ENCODE measurements at places on chromosomes 7 and 10.

GRCh38 chr7:85454904-85455303 lies 268.0 kb upstream of the SEMA3D start:
- DNase-seq: no peak

- no peak for DNase-seq
Observed at GRCh38 chr10:122379041-122379440, 4.5 kb downstream of the PLEKHA1 start.

- no peak for DNase-seq
Observed at GRCh38 chr7:39678930-39679709, 55.7 kb downstream of the RALA start.

DNA sequence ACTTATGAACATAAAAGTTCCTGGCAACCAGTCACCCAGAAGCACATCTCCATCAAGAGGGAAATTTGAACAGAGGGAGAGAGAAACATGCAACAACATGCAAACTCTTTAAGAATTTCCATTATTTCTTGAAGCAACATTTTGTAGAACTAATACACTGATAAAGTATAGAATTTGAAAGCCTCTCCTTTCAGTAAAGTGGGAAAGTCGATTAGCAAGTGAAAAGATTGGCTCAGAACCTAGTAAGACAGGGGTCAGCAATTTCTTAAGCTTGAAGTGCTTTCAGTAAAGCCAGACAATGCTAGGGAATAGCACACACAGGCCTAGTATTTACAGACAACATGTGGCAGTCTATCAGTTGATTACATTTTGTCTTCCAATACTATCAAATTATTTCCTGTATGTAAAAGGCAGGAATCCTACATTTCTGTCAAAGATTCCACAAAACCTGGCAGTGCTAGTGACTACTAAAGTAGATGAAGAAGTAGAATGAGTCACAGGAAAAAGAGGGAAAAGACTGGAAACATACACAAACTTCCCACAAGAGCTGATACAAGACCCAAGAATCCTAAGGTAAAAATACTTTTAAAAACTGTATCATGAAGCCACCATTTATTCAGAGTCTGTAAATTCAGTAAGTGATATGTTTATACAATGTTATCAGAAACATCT lies 25.2 kb downstream of the DNAJC1 start:
- DNase-seq: no peak

GRCh38 chr7:29854257-29854938 lies 48.1 kb downstream of the WIPF3 start:
- DNase-seq: no peak

DNA sequence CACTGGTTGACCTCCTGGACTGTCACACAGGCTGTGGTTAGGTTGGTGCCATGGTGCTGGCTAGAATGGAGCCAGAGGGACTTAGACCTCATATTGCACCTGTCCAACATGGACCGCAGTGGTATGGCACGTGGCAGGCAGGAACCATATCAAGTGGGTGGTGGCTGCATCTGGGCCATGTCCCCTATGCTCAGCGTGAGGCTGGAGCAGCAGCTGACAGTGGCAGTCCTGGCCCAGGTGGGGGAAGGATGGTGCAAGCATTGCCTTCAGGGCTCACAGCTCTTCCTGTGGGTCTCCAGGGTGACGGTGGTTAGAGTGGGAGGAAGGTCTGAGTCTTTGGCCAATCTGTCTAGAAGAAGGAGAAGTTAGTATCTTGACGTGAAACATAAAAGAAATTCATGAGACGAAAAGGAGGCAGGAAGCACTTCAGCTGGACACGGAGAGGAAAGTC lies 54.5 kb upstream of the PFKFB3 start:
- no peak for DNase-seq

DNA sequence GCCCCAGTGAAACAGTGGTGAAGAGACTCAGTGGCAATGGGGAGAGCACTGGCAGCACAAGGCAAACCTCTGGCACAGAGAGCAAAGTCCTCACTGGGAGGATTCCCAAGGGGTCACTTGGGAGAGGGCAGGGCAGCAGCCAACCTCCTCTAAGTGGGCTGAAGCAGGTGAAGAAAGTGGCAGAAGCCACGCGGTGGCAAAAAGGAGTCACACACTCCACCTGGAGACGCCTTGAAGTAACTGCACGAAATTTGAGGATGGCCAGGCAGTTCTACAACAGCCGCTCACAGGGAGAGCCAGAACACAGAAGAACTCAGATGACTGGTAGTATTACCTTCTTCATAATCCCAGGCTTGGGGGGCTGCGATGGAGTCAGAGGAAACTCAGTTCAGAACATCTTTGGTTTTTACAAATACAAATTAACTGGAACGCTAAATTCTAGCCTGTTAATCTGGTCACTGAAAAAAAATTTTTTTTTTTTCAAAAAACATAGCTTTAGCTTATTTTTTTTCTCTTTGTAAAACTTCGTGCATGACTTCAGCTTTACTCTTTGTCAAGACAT lies 574 bp upstream of the IL6 start:
- DNase-seq: peak; percentile 54

DNA sequence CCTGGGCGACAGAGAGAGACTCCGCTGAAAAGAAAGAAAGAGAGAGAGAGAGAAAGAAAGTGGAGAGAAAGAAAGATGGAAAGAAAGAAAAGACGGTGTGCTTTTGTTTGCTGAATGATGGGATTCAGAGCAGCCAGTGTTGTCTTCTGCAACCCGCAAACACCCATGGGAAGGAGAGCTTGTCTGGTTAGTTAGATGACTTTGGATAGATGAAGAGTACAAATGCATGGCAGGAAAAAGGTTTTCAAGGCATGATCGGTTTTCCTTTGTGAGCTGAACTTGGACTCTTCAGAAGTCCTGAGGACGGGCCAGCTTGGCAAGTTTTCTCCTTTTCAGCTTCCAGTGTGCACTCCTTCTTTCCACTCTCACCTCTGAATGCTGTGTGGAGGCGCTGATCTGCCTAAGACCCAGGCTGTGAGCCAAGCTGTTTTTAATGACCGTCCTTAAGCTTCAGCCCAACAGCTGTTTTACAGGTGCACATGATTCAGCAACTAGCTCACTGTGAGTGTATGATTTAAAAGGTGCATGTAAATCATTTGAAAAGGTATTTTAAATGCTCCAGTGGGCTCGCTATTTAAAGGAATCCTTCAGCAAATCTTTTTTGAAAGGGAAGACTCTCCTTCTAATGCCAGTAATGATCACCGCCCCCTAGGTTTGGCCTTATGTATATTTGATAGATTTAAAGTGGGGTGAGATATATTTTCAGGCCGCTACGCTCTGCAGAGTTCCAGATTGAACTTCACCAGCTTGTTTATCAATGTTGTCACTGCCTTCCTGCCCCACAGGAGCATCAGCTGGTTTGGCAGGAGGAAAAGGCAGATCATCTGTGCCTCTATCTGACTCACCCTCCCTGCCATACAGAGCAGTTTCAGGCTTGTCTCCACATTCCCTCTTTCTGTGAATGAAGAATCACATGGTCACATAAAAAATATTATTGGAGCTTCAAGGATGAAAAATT lies 115.0 kb downstream of the PLXDC2 start:
- no peak for DNase-seq

- DNase-seq: no peak
Observed at GRCh38 chr10:14695847-14696480, 78.7 kb downstream of the FAM107B start.

DNA sequence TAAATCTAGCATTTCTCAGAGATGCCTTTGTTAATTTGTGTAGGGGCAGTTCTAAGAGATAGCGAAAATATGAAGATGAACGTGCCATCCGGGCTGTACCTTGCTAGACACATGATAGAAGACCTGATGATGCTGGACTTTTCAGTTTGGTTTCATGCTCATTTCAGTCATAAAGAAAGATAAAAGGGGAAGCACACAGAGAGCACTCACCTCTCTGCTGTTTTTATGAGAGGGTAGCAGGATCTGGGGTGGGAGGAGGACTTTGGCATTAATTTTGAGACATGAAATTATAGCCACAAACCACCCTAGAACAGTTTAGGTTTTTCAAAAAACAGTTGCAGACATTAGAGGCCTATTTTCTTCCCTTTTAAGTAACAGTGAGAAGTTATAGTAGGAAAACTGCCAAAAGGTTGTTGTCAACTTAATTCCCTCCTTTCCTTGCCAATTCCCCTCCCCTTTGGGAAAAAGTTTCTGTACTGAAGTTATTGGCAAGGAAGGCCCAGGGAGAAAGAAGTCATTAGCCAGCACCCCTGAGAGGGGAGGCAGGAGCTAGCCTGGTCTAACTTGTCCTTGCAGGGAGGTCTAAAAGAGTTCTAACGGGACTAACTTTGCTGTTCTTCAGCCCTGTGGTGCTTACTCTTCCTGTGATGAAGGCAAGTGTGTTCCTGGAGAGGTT lies 2.6 kb downstream of the ST7 start:
- no peak for DNase-seq

DNA sequence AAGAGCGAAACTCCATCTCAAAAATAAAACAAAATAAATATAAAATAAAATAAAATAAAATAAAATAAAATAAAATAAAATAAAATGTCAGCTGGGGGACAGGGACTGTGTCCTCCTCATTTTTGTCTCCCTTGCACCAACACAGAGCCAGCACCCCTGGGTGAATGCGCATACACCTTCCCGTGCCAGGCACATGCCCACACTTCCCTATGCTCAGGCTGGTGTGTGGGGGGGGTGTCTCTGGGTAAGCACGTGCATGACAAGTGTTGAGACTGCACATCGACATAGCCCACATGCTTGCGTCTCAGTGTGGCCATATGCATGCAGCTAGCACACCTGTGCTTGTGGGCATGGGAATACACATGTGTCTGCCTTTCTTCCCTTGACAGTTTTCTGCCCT lies 24.7 kb upstream of the TLX1 start:
- DNase-seq: no peak

GRCh38 chr7:115260381-115260780 lies 338.5 kb downstream of the MDFIC start:
- DNase-seq: no peak

DNA sequence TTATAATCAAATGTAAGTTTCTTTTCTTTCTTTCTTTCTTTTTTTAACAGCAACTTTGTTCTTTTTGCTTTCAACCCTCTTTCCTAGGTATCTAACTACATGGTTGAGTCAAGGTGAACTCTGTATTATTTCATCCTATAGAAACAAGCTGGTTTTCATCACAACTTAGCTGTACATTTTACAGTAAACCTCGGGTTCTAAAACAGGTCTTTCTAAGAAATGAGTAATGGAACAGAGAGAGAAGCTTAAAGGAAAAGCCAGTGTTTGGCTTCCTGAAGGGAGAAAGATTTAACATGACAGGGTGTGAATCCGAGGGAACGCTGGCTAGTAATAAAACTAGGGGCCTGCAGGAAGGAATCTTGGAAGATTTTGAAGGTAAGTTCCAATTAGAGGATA lies 143.4 kb upstream of the ITGB1 start:
- no peak for DNase-seq

DNA sequence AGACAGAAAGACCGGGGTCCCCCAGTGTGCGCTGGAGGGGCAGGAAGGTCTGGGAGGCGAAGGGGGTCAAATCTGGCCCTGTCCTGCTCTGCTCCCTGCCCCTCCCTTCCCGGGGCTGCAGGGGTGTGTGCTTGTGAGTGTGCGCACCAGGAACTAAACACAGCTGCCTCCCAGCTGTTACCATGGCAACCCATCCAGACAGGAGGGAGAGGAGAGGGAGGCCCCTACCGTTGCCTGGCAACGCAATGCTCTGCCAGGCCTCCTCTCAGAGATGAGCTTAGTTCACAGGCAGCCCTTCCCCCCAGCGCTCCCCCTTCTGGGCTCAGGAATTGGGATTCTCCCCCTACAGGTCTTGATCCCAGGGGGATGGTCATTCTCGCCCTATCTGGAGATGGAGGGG lies 6.1 kb downstream of the NYAP1 start:
- peak; percentile 59 for DNase-seq

DNA sequence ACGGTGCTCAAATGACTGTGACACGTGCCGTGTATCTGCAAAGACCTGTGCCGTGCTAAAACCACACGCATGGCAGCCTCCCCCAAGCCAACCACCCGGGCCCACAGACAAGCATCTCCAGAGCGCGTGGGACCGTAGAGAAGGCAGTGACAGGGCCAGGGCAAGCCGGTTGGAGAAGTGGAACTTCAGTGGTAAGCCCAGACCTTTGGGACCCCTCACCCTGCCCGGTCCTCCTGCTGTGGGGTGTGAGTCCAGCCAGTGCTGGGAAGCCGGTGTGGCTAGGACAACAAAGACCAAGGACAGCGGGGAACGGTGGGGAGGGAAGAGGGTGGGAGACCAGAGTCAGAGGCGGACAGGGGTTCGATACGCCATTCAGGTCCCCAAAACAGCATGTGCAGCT lies 476.2 kb downstream of the DNAJB6 start:
- no peak for DNase-seq

DNA sequence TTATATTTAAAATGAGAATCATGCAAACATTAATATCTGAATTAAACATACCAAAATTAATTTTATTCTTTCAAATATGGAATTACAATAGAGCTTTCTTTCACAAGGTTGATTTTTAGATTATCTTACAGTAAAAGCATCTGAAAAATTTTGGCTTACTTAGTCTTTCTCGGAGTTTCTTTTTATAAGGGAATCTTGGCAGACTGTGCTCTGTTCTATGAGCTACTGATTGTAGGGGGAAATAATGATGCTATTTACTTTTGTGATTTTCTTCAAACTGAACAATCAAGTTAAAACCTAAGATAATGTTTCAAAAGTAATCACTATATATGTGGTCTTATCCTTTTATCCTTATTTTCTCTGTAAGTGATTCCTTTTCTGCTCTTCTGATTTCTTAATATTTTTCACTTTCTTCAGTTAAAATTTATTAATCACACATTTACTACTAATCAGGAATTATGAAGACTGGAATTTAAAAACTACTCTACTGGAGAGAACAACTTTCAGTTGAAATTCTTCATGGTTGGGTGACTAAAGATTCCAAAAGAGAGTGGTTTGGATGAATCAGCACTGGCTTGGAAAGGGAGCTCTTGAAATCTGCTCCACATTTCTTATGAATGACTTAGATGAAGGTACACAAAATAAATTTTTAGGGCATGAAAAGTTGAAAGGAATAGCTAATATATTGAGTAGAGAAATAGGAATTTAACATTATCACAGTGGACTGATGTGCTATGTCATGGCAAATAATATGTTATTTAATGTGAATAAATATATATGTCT lies 103.9 kb downstream of the PPP1R9A start:
- DNase-seq: no peak

DNA sequence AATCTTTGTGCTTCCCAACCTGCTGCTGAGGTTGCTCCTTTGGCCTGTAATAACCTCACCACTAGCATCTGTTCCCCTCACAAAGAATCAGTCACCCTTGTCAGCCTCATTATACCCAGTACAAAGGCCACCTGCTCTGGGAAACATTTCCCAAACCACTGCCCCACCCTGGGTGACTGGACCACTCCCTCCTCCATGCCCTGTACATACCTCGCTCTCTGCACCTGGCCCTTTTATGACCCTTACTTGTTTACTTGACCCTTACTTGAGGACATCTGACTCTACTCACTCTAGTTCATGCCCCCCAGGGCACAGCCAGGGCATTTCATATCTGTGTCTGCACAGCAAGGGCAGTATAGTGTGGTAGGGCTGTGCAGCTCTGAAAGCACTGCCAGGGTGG lies 21.4 kb upstream of the AOC1 start:
- no peak for DNase-seq

- no peak for DNase-seq
Observed at GRCh38 chr10:132061465-132061864, 4.3 kb upstream of the JAKMIP3 start.

- no peak for DNase-seq
Observed at GRCh38 chr7:159078911-159079270, 65.8 kb downstream of the VIPR2 start.

- no peak for DNase-seq
Observed at GRCh38 chr10:86666538-86666937, 1.8 kb upstream of the LDB3 start.

GRCh38 chr7:7698930-7699329 lies 19.5 kb downstream of the RPA3 start:
- DNase-seq: no peak

GRCh38 chr10:52030975-52031374 lies 283.1 kb upstream of the DKK1 start:
- no peak for DNase-seq
